Right atrium auricular region (tissue), 2 donors: ENCODE measurements at places on chromosomes 5 and 9. TPM values are rescaled to one million over a fixed set of nuclear protein-coding genes. Genes with fewer than 3 reads are reported as not detected.
A peak's percentile ranks its signal among the peaks of the same experiment; 100 is the strongest.

- no peaks in the 10 kb centered on the region for H3K27me3 ChIP-seq
- H3K27ac ChIP-seq: no peak overlapping the region
- no peak overlapping the region for H3K4me3 ChIP-seq
- peak; percentile 56 for DNase-seq
These were observed 11.7 kb upstream of the GADD45G start for GRCh38 chr9:89592963-89593726.

DNA sequence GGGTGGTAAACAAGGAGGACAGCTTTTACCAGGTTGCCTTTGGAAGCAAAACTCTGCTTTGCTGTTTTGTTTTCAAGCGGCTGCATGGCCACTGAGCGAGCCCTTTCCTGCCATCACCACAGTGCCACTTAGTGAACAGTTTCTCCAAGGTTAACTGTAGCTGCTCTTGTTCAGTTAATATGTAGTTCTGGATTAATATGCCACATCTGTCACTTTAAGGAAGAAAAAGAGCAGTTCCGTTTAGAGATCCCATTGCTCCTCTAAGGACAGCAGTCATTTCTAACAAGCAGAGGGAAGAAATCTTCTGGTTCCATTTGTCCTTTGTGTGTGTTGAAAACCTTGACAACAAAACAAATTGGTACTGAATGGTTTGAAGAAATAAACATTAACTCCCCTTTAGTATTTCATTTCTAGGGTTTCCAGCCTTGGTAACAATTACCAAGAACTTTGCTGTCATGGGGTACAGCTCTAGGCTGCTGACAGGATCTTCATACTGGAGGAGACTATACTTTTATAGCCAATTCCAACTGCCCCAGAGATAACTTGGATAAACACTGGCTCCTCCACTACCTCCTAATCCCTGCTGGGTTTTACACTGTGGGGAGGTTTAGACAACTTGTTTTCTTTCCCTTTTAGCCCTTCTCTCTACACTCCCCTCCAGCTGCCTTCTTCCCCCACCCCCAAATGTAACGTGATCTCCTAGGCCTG is 10.3 kb upstream of the ABL1 start:
- no peaks in the 10 kb centered on the region for H3K27me3 ChIP-seq
- H3K4me1 ChIP-seq: peaks cover 30% of the 10 kb centered on the region
- no peak overlapping the region for H3K4me3 ChIP-seq
- DNase-seq: no peak
- no peaks in the 10 kb centered on the region for H3K36me3 ChIP-seq

GRCh38 chr5:150644058-150644457 is 3.6 kb downstream of the SYNPO start:
- H3K4me3 ChIP-seq: no peak overlapping the region
- H3K4me1 ChIP-seq: peaks cover 99% of the 10 kb centered on the region
- peak overlapping the region; percentile 96 for H3K27ac ChIP-seq
- H3K27me3 ChIP-seq: no peaks in the 10 kb centered on the region

GRCh38 chr9:107153336-107153735 is 129.7 kb upstream of the RAD23B start:
- no peak for DNase-seq
- H3K27me3 ChIP-seq: no peaks in the 10 kb centered on the region
- H3K4me3 ChIP-seq: no peak overlapping the region
- no peak overlapping the region for H3K27ac ChIP-seq

The SLC22A4 gene
- 2.8 TPM for total RNA-seq

The ZDHHC11B gene
- 7.5 TPM for total RNA-seq

The DNAH5 gene
- not detected for total RNA-seq

GRCh38 chr5:1131191-1131621 is 19.3 kb upstream of the SLC12A7 start:
- H3K36me3 ChIP-seq: no peaks in the 10 kb centered on the region
- no peak overlapping the region for H3K4me3 ChIP-seq

The GARIN3 gene
- total RNA-seq: not detected

GRCh38 chr5:538801-539468 is 14.7 kb upstream of the SLC9A3 start:
- no peak overlapping the region for H3K27ac ChIP-seq
- no peaks in the 10 kb centered on the region for H3K4me1 ChIP-seq
- no peaks in the 10 kb centered on the region for H3K36me3 ChIP-seq
- no peak overlapping the region for H3K4me3 ChIP-seq
- peaks cover 2% of the 10 kb centered on the region for H3K27me3 ChIP-seq
- no peak for DNase-seq

DNA sequence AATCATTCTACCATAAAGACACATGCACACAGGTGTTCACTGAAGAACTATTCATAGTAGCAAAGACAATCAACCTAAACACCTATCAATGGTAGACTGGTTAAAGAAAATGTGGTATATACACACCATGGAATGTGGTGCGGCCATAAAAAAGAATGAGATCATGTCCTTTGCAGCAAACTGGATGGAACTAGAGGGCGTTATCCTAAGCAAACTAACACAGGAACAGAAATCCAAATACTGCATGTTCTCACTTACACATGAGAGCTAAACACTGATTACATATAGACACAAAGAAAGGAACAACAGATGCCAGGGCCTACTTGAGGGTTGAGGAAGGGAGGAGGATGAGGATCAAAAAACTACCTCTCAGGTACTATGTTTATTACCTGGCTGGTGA is 103.8 kb downstream of the DRD1 start:
- no peaks in the 10 kb centered on the region for H3K4me1 ChIP-seq
- H3K4me3 ChIP-seq: no peak overlapping the region
- H3K36me3 ChIP-seq: no peaks in the 10 kb centered on the region
- DNase-seq: no peak
- H3K27ac ChIP-seq: no peak overlapping the region

GRCh38 chr5:103254921-103255320 is 3.6 kb upstream of the MACIR start:
- H3K36me3 ChIP-seq: no peaks in the 10 kb centered on the region
- no peak overlapping the region for H3K4me3 ChIP-seq
- DNase-seq: no peak
- peaks cover 5% of the 10 kb centered on the region for H3K4me1 ChIP-seq

The UNC5A gene
- total RNA-seq: not detected

DNA sequence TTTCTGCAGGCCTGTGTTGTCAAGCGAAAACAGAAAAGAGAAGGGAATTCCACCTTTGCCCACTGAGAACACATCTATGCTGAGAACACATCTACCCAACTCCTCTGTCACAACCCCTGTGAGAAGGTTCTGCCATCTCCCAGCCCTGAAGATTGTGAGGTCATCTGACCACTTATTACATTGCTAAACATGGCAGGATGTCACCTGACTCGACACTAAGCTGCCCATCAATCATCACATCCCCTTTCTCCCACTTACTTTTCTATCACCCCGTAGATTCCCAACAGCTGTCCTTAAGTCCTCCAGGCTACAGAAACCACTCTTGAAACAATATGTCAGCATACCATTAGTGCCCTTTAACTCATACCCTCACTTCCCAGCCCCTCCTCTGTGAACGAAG is 64.2 kb upstream of the PRSS3 start:
- H3K4me3 ChIP-seq: no peak overlapping the region
- DNase-seq: no peak
- no peaks in the 10 kb centered on the region for H3K36me3 ChIP-seq

GRCh38 chr5:34687269-34688011 is 31.3 kb downstream of the RAI14 start:
- no peaks in the 10 kb centered on the region for H3K27me3 ChIP-seq
- no peak overlapping the region for H3K27ac ChIP-seq
- H3K4me1 ChIP-seq: no peaks in the 10 kb centered on the region
- H3K4me3 ChIP-seq: no peak overlapping the region
- no peak for DNase-seq

- no peak for DNase-seq
- H3K4me1 ChIP-seq: peaks cover 6% of the 10 kb centered on the region
- no peak overlapping the region for H3K4me3 ChIP-seq
- no peaks in the 10 kb centered on the region for H3K36me3 ChIP-seq
- H3K27me3 ChIP-seq: no peaks in the 10 kb centered on the region
These were observed 41.6 kb upstream of the SHOC1 start for GRCh38 chr9:111836311-111836710.

- no peak overlapping the region for H3K4me3 ChIP-seq
- H3K27me3 ChIP-seq: no peaks in the 10 kb centered on the region
- DNase-seq: no peak
These were observed 1.3 kb downstream of the HINT2 start for GRCh38 chr9:35813434-35814105.

DNA sequence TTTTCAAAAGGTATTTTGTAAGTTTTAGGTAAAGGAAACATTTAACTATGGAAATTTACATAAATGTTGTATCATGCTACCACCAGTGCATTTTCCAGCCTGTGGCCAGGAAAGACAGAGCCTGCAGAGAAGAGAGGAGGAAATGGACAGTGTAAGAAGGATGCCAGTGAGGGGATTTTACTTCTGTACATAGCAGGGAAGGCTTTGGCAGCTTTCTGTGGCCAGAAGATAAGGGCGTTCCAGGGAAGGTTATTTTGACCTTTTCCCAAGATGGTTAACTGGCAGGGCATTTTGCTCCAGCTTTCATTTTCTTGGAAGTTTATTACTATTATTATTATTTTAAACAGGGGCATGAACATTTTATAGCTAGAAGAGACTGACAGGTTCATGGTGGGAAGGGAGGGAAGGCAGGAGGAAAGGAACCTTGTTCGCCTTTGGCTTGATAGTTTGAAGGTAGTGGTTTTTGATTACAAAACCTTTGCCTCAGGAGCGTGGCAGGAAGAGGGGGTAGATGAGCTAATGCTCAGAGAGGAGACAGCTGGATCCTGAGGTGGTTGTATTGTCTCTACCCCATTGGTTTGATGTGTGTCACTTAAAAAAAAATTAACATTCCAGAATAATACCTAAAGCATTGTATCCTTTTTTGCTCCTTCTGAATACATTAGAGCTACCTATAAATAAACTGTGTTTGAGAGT is 4.1 kb downstream of the ISOC1 start:
- DNase-seq: no peak
- peak overlapping the region; percentile 17 for H3K4me3 ChIP-seq
- no peaks in the 10 kb centered on the region for H3K36me3 ChIP-seq
- H3K4me1 ChIP-seq: no peaks in the 10 kb centered on the region

GRCh38 chr9:20771729-20772128 is 87.7 kb downstream of the FOCAD start:
- H3K27me3 ChIP-seq: no peaks in the 10 kb centered on the region
- DNase-seq: no peak
- H3K36me3 ChIP-seq: peaks cover 16% of the 10 kb centered on the region
- no peak overlapping the region for H3K27ac ChIP-seq

DNA sequence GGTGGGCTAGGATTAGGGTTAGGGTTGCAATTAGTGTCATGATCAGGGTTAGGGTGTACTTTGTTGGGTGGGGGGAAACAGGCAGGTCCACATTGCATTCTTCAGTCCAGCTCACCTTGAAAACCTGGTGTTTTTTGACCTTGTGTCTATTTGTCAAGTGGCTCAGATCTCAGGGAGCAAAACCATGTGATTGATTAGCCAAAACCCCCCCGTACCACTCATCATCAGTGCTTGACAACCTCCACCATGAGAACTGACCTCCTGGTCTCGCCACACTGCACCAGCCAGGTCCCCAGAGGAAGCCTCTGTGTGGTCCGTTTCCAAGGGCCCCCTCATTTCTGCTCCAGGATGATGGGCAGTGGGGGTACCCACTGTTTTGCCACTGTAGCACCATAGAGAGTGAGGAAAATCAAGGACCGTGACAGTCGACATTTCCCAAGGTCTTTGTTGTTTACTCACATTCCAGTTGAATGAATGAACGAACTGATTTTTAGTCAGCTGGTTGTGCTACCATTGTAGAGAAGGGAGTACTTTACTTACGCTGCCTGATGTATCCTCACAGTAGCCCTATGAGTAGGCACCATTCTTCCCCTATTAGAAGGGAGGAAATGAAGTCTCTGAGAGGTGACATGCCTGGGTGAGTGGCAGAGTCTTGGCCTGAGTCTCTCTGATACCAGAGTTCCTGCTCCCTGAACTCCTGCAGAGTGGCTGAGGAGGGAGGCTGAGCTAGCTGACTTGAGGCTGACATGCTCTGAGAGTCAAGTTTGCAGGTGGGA is 84.8 kb downstream of the RAD23B start:
- no peaks in the 10 kb centered on the region for H3K4me1 ChIP-seq
- H3K36me3 ChIP-seq: no peaks in the 10 kb centered on the region
- no peaks in the 10 kb centered on the region for H3K27me3 ChIP-seq
- H3K27ac ChIP-seq: no peak overlapping the region
- no peak for DNase-seq

DNA sequence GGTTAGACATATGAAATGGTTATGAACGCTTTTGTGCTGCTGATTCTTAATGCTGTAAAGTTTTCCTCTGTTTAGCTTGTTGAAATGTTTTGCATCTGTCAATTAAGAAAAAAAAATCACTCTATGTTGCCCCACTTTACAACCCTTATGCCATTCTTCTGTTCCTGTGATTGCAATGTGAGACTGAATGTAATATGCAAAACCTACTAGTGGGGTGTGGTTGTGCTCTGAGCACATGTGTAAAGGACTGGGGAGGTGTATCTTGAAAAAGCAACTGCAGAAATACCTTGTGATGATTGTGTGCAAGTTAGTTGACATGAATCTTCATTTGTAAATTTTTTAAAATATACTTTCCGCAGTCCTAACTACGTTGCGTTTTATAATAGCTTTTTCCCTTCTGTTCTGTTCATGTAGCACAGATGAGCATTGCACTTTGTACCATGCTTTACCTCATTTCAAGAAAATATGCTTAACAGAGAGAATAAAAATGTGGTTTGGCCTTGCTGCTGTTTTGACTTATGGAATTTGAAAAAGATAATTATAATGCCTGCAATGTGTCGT is 357.0 kb upstream of the PIK3R1 start:
- no peak overlapping the region for H3K4me3 ChIP-seq
- H3K4me1 ChIP-seq: no peaks in the 10 kb centered on the region
- H3K36me3 ChIP-seq: no peaks in the 10 kb centered on the region
- no peaks in the 10 kb centered on the region for H3K27me3 ChIP-seq

GRCh38 chr5:10046676-10047075 is 203.0 kb downstream of the ATPSCKMT start:
- no peak overlapping the region for H3K27ac ChIP-seq
- no peak overlapping the region for H3K4me3 ChIP-seq
- no peaks in the 10 kb centered on the region for H3K27me3 ChIP-seq
- no peaks in the 10 kb centered on the region for H3K4me1 ChIP-seq
- H3K36me3 ChIP-seq: no peaks in the 10 kb centered on the region

GRCh38 chr5:93307557-93307956 is 273.5 kb downstream of the NR2F1-AS1 start:
- no peak overlapping the region for H3K4me3 ChIP-seq
- H3K27ac ChIP-seq: no peak overlapping the region
- DNase-seq: no peak
- no peaks in the 10 kb centered on the region for H3K27me3 ChIP-seq
- H3K36me3 ChIP-seq: no peaks in the 10 kb centered on the region
- H3K4me1 ChIP-seq: peaks cover 2% of the 10 kb centered on the region

DNA sequence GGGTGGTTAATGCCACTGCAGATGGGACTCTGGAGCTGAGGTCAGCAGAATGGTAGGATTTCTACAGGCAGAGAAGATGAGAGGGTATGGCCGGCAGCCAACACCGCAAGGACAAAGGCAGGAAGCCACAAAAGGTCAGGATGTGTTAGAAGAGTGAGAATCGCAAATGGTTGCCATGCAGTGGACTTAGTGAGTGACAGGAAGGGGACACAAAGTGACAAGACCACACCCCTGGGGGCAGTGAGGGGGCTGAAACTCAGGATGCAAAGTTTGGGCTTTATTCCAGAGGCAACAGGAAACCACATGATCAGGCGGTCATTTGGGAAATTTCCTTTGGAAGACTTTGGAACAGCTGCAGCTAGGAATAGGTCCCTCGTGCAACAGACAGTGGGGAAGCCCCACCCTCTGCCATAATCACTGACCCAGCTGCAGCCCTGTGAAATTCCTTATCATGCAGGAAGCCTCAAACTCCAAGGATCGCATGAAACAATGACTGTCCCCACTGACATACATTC is 14.2 kb upstream of the CCDC180 start:
- peaks cover 23% of the 10 kb centered on the region for H3K36me3 ChIP-seq
- H3K27ac ChIP-seq: peak overlapping the region; percentile 18
- H3K27me3 ChIP-seq: no peaks in the 10 kb centered on the region
- H3K4me3 ChIP-seq: no peak overlapping the region
- H3K4me1 ChIP-seq: no peaks in the 10 kb centered on the region
- no peak for DNase-seq
